T-helper 22 cell (primary cell): ENCODE measurements at places on chromosomes 6 and 20.
A peak's percentile ranks its signal among the peaks of the same experiment; 100 is the strongest.

DNA sequence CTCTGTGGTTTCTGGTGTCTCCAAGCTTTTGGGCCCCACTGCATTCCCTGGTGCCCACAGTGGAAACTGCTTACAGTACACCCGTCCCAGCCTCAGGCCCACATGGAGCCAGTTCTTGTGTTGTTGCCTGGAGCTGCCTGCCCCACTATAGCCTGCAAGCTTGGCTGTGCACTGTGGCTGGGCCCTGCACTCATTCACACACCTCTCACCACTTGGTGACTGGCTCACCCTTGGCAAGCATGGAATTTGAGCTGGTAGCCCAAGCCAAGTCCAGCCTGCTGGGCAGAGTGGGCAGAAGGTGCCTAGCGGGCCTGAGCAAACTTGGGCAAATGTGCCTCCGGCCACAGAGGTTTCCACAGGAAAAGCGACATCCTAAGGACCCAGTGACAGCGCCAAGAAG, 472.3 kb downstream of the MMUT start:
- DNase-seq, result no peak

DNA sequence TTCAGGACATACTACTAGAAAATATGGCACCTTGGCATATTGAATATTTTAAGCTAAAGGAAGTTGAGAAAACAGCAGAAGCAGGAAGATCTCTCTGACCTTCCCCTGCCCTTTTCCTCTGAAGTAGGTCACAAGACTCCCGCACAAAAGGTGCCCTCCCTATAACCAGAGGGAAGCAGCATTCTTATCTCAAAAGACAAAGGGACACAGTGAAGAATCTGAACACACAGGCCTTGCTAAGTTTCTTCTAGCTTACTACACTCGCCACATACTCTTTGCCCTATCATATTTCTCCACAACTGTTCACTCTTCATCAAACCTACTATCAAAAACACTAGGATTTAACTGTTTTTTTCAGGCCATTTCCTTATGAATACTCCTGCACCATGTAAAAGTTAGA, 151.2 kb downstream of the ELOVL4 start:
- DNase-seq, result no peak

GRCh38 chr6:119312441-119312840, 37.1 kb downstream of the MAN1A1 start:
- no peak for DNase-seq

DNA sequence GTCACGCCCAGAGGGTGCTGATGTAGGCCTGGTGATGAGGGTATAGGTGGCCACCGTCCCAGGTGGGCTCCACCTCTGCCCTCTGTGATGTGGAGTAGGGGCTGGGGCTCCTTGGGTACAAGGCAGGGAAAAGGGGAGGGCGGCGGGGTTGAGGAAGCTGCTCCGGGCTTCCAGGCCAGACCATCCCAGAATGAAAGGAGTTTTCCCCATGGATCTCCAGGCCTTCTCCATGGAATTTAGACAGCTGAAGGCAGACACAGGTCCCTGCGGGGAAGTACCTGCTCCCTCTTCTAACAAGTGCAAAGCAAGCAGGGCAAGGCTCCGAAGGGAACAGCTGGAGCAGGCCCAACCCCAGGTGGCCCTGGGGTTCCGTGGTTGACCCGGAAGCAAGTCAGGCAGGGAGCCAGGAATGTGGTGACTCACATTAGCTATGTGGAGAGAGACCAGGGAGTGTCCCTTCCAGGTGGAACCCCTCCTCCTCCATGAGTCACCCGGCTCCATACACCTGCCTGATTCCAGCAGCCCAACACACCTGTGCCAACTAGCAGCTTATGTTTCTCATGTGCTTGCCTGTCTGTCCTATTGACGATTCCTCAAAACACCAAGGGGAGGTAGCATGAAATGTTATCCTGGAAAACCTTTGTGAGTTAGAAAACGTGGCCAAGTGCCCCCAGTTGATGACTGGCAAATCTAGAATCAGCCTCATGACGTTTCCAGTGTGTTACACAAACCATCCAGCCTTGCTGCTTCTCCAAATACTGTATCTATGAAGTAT, 59.7 kb upstream of the SNX9 start:
- peak; percentile 18 for DNase-seq

- DNase-seq, result no peak
These were observed 79.1 kb downstream of the OGFRL1 start for GRCh38 chr6:71367756-71368155.
